CD4-positive, alpha-beta T cell treated with Interleukin-1 beta for 1 hour (primary cell): ENCODE measurements at places on chromosomes 2 and 18.

DNA sequence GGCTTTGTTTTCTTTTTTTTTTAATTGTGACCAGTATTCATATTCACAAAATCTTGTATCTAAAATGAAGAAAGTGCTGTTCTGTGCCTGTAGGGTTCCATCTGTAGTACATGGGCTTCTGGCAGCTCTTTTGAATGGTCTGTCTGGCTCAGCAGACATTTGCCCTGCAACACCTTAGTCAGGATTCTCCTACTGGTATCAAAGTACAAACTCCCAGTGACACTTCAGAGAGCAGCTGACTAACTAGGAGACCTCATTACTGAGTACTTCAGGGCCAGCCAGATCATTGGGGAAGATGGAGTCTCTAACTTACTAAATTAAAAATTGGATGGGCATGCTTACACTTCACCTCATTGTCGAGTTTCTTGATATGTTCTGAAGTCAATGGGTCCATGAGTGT lies 39.7 kb downstream of the GRHL1 start:
- no peak for DNase-seq

DNA sequence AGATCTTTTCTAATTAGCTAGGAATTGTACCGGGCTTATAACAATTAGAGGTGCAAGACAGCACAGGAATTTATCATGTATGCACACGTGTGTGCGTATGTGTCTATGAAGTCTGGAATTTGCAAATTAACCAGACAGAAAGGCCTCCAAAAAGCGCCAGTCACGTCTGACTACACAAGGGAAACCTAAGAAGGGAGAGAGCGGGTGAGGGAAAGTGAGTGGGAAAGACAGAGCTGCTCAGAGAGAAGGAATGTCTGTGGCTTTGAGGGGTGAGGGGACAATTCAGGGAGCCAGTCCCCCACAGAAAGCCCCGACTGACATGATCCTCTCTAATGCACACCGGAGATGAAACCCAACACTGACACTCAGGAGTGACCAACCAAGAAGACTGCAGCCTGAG lies 197.7 kb upstream of the SH3BP4 start:
- DNase-seq: no peak

DNA sequence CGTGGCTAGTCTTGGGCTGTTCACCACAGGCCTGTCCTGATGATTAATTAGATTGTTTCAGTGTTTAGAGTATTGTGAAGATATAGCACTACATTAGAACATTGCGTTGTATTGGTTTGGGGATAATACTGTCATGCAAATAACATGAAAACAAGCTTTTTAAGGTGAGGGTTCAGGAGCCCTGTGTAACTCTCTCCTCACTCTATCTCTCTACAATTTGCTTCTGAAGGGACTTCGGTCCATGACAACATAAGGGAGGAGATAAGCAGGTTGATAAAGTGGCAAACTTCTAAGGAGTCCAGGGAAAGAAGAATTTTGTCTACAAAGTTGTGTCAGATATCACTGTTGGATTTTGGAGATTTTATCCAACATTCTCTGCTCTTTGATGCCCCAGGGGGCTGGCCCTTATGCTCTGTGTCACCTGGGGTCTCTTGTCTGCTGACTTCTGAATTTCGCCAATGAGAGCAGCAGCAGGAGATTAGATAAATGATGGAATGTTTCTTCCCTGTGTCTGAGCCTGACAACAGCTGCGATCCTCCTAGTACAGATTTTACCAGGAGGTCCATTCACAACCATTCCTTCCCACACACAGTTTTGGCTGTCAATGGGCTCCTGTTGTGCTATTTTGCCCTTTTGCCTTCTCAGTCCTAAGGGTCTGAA lies 3.3 kb downstream of the TNP1 start:
- no peak for DNase-seq

- no peak for DNase-seq
These were observed 149.5 kb downstream of the CCBE1 start for GRCh38 chr18:59547581-59548182.

- DNase-seq: no peak
These were observed 567.1 kb upstream of the POU3F3 start for GRCh38 chr2:104286841-104287240.

DNA sequence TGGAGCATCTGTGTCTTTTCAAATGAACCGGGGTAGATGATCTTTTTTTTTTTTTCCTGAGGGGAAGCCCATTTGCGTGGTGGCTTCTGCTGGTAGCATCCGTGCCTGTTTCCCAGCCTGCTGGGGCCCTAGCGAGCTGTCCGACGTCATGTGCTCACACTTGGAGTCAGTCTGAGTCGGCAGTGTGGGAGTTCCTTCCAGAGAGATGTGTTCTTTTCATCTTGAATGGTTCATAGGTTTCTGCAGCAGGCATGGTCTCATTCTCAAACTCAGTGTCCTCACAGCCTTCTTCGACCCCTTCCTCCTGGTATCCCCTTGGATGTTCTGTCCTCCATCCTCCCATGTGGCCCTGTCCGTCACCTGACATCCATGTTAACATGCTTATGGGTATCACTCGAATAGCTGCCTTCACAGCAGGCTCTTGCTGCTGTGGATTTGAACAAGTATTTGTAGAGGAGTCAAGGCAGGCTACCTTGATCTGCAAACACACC lies 51.0 kb downstream of the LDLRAD4 start:
- DNase-seq: no peak

DNA sequence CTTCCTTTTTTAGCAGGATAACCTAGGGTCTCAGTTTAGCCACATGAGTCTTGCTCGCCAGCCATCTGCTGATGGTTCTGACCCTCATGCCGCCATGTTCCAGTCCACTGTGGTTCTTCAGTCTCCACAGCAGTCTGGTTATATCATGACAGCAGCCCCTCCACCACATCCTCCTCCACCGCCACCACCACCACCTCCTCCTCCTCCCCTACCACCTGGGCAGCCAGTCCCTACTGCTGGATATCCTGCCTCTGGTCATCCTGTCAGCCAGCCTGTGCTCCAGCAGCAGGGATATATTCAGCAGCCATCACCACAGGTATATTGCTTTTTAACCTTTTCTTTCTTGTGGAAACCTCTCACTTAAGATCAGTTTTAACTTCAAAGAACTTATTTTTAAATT lies 89.9 kb upstream of the UBXN4 start:
- DNase-seq: no peak

DNA sequence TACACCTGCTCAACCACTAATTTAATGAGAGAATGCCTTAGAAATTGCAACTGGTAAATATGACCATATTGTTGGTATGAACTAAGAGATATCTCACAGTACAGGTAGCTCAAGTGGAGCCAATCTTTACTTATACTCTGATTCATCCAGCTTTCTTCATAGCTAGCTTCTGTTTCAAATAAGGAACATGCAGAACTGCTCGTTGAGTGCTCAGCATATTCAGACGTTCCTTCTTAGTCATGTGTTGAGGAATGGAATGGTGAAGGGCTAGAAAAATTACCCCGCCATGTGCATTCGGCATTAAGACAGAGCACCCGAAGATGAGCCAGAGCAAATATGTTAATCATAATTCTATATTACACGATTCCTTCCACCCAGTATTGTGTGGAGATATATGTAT lies 144.0 kb upstream of the VRK2 start:
- DNase-seq: no peak

DNA sequence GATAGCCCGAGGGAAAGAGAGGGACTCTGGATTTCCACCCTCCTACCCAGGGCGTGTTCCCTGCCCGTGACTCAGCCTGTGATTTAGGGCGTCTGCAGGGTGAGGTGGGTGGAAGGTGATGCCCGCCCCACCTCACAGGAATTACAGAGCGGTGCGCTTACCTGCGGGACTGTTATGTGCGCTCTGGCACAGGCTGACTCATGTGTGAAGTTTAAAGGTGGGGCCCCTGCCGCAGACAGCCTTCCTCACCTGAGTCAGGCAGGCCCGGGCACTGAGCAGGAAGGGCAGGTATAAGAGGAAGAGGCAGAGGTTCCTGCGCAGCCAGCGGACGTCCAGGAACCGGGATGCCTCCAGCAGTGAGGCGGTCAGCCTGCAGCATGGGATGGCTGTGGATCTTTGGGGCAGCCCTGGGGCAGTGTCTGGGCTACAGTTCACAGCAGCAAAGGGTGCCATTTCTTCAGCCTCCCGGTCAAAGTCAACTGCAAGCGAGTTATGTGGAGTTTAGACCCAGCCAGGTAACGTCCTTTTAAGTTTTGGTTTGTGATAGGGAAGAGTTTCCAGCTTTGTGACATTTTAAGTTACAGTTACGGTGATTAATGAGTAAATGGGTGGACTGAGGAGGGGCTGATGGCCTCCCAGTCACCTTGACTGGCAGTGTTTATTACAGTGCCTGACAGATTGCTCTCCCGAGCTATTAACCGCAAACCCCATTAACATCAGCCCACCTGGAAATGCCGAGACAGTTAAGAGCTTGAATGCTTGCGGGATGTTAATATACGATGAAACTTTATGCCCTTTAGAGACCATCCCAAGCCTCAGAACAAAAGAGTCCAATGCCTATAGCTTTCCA lies 141.6 kb upstream of the TTC39C start:
- DNase-seq: peak; percentile 37

GRCh38 chr18:58247363-58247834 lies 203.4 kb downstream of the NEDD4L start:
- no peak for DNase-seq

DNA sequence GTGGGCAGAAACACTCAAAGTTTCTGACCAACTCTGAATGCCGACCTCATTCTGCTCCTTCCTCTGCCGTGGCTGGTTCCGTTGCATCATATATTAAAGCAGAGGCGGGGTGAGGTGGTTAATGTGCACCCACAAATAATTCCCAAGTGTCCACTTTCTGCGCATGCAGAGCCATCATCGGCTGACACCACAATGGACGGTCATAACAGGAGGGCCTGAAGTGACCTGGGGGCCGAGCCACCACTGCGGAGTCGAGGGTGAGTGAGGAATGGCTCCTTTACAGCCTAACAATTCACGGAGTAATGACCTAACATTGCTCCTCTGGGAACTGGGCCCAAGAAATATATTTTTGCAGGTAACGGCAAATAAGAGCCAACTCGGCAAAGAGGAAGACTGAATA lies 32.9 kb upstream of the GLI2 start:
- DNase-seq: no peak

DNA sequence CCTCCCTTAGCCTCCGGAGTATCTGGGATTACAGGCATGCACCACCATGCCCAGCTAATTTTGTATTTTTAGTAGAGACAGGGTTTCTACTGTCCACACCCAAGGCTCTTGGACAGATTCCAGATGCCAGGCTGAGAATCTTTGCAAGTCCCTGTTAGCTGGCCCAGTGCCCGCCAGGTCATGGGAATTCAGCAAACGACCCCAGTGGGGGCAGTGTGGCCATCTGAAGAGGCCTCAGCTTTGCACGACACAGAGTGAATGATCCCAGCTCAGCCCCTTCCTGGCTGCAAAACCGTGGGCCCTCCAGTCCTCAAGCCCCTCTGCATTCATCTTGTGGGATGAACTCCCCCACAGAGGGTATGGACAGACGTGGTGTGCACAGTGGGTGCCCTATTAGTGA lies 179.5 kb upstream of the ID2 start:
- no peak for DNase-seq

GRCh38 chr2:196952936-196953335 lies 26.4 kb upstream of the PGAP1 start:
- no peak for DNase-seq

DNA sequence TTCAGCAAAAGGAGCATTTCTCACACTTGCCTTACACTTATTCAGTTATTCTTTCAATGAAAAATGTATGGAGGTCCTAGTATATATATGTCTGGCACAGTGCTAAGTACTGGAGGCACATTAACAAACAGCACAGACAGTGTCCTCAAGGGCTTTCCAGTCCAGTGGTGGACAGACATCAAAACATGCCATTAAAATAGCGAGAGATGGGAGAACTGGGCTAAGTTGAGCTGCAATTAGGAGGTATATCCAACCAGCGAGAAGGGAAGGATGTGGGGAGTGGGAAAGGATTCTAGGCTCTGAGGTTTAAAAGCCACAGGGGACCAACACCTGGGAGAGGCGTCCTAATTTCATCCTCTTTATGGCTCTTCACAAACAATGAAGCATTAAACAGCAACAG lies 127.5 kb upstream of the TTC39C start:
- DNase-seq: no peak

DNA sequence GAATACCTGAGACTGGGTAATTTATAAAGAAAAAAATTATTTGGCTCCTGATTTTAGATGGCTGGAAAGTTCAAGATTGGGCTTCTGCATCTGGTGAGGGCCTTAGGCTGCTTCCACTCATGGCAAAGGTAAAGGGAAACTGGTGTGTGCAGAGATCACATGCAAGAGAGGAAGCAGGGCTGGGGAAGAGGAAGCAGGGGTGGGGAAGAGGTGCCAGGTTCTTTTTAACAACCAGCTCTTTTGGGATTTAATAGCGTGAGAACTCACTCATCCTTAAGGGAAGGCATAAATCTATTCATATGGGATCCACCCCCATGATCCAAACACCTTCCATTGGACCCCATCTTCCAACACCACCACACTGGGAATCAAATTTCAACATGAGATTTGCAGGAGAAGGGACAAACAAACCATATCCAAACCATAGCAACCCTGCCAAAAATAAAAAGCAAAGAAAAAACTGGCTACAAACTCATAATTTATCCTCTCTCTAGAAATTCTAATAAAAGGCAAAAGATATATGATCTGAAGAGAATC lies 30.4 kb downstream of the PRKRA start:
- DNase-seq: no peak

- DNase-seq: peak; percentile 42
These were observed 11.8 kb downstream of the CHRNA1 start for GRCh38 chr2:174752403-174753037.

GRCh38 chr2:239058766-239059165 lies 210.9 kb downstream of the TWIST2 start:
- no peak for DNase-seq

GRCh38 chr2:55871637-55872036 lies 51.9 kb downstream of the EFEMP1 start:
- no peak for DNase-seq

- peak; percentile 13 for DNase-seq
These were observed 1.2 kb downstream of the MAL start for GRCh38 chr2:95026471-95027368.

DNA sequence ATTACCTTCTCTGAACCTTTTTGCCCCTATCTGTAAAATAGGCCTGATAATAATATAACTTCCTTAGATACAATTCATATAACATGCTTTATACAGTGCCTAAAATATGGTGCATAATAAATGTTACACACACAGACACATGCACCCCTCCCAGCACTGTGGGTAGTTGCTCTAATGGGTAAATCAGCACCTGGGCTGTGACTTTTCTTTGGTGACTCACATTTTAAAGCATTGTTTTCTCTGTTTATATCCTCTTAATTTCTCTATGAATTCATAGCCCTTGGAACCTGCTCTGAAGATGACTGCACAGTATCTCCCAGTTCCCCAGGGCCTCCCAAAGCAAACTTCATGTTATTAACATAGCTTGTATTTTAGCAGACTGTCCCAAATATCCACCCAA lies 248.2 kb upstream of the TNP1 start:
- no peak for DNase-seq
